ENCODE measurements at places on chromosomes 4 and X. TPM values are rescaled to one million over a fixed set of nuclear protein-coding genes. Genes with fewer than 3 reads are reported as not detected.

CCKAR gene
- 3.1 TPM for total RNA-seq

FAM47B gene
- total RNA-seq = not detected

KIAA0232 gene
- total RNA-seq = 28.7 TPM

NUP62CL gene
- not detected for total RNA-seq

PSAPL1 gene
- not detected for total RNA-seq

AR gene
- total RNA-seq = 6.3 TPM

MFAP3L gene
- total RNA-seq = 0.82 TPM

NPFFR2 gene
- total RNA-seq = not detected

DOCK11 gene
- 60.8 TPM for total RNA-seq

CLCN5 gene
- 13.5 TPM for total RNA-seq

EDA gene
- total RNA-seq = 1.4 TPM

ZMAT1 gene
- 0.18 TPM for total RNA-seq

SRPK3 gene
- total RNA-seq = not detected

OTOP1 gene
- total RNA-seq = not detected

RNF150 gene
- 0.99 TPM for total RNA-seq

L1CAM gene
- 0.36 TPM for total RNA-seq

USP26 gene
- not detected for total RNA-seq

CFAP299 gene
- 2.1 TPM for total RNA-seq

PRRG1 gene
- 15.3 TPM for total RNA-seq

TBC1D1 gene
- total RNA-seq = 59.9 TPM

POLN gene
- total RNA-seq = 3.7 TPM

GPC4 gene
- total RNA-seq = 2.8 TPM

YIPF7 gene
- total RNA-seq = not detected

TDO2 gene
- 1.8 TPM for total RNA-seq

SPIN2A gene
- not detected for total RNA-seq

RRH gene
- total RNA-seq = not detected

RGN gene
- total RNA-seq = 2.4 TPM

NAA11 gene
- total RNA-seq = not detected

FRMPD4 gene
- total RNA-seq = 0.41 TPM

HOPX gene
- total RNA-seq = 0.36 TPM

SOD3 gene
- 65.3 TPM for total RNA-seq

OTUD4 gene
- 45.1 TPM for total RNA-seq

Measured in fibroblast of the aortic adventitia (primary cell).